ENCODE measurements at places on chromosomes 3 and 15.

DNA sequence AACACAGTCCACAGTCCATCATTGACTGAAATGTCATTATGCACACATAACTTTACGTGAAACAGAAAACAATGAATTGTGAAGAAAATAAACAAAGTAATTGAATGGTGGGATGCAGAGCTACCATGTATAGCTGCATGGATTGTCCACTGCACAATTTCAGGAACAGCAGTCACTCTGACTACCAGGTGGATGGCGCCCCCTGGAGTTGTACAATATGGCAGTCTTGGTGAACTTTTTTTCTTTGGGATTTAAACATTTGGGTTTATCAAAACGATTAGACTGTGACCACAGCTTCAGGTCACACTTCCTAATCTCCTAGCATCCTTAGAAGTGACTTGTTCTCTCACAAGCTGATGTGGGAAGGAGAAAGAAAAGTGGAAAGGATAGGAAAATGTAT lies 48.9 kb upstream of the TCF12 start:
- peak; percentile 45 for DNase-seq

- no peak for DNase-seq
These were observed 265.6 kb downstream of the FOXP1 start for GRCh38 chr3:71317749-71318457.

DNA sequence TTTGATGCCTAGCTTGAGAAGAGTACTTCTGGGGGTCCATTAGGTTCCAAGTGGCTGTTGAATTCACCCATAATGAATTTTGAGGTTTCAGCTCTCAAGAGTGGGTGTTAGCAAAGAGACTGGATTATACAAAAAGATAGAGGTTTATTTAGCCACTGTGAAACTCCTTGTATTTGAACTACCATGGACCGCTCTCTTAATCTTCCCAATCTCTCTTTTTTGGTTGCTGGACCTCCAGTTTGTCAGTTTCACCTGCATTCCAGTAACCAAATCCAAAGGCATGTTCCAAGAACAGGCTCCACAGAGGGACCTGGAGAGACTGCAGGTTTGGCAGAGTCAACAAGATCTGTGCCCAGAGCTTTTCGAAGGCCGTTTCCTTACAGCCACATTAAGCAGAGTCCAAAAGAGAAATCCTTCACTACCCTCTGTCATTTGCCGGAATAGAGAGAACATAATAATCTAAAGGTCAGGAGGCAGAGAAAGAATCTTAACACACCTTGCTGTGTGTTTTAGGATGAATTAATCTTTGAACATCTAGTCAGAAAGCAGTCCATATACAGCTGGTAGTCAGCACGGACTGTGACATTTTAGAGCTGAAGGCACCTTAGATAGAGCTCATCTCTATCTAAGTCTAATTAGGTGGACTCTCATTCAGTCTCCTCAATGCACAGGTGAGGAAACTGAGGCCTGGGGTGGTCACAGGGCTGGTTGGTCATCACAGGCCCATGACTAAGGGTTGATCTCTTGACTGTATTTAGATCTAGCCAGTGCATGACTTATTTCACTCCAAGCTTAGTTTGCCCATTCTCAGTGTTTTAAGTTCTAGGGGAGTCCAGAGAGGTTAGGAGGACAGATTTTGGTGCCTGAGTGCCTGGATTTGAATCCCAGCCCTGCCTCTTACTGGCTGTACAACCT lies 1.3 kb downstream of the ABHD2 start:
- DNase-seq: peak; percentile 26

GRCh38 chr3:48563382-48563918 lies at the start of gene UCN2:
UCN2 (minus strand) TSS chr3:48563781; CDS start chr3:48563124, 657 bp downstream.
- DNase-seq: no peak
